ENCODE measurements at places on chromosomes 5 and 9. TPM values are rescaled to one million over a fixed set of nuclear protein-coding genes. Genes with fewer than 3 reads are reported as not detected.
A peak's percentile ranks its signal among the peaks of the same experiment; 100 is the strongest.

GRCh38 chr5:103461243-103461642 is 101.3 kb downstream of the NUDT12 start:
- DNase-seq, result peak; percentile 67

GRCh38 chr5:115565233-115565632 is 20.7 kb upstream of the FEM1C start:
- no peak for DNase-seq

GRCh38 chr9:105908069-105908468 is 213.7 kb downstream of the TMEM38B start:
- DNase-seq, result no peak

DNA sequence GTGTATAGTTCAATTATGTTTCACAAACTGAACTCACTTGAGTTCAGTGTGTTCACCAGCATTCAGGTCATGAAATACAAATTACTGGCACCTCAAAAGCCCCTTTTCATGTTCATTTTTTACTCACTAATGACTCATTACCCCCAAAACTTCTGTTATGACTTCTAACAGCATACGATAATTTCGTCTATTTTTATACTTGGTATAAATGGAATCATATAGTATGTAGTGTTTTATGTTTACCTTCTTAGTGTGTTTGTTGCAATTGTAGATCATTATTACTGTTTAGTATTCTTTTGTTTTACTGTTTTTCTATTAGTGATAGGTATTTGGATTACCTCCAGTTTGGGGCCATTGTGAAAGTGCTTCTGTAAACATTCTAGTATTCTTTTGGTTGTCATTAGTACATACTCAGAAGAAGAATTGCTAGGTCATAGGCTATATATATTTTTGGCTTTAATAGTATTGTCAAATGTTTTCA is 33.4 kb downstream of the DDX4 start:
- DNase-seq, result no peak

DNA sequence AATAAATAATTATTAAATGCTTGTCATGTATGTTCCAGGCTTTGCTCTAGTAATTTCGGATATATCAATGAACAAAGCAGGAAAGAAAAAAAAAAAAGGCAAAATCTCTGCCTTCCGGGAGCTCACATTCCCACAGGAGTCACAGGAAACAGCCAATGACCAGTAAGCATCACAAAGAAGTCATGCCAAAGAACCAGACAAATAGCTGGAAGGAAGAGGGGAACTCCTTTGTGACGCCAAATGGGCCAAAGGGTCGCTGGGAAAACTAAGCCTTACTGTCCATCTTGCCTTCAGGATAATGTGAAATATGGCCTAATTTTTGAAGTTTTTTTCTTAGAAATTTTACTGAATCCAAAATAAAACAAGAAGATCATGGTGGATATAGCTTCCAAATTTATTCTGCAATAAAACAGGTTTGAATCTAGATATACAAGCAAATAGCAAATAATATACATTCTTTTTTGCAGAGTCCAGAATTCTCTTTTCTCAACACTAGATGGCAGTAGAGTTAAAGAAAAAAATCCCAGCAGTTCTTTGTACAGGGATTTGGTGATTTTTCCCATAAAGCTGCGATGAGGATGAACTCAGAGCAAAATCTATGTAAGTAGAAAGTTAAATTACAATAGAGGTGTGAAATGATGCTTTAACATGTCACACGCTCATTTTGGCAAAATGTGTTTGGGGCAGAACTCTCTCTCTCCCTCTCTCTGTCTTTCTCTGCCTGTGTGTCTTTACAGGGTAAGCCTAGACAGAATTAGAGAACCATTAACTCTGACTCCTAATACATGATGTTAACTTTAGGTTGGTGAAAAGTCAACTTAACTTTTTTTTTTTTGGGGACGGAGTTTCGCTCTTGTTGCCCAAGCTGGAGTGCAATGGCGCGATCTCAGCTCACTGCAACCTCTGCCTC is 60.0 kb upstream of the TUT7 start:
- peak; percentile 71 for DNase-seq

DNA sequence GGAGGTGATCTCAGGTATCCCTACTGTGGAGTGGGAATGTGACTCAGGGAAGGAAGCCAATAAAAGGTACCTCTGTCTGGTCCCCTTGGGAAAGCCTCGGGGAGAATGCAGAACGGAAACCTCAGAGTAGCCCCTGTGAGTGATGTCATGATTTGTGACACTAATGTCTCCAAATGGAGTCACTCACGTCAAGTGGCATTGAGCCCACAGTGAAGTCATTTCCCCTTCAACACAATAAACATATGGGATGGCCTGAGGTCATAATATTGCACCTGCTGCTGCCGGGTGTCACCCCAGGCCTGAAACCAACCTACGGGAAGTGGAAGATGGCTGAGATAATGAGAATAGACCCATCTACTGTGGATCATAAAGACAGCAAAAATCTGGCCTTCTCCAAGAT is 75.9 kb upstream of the GOLM1 start:
- no peak for DNase-seq

DNA sequence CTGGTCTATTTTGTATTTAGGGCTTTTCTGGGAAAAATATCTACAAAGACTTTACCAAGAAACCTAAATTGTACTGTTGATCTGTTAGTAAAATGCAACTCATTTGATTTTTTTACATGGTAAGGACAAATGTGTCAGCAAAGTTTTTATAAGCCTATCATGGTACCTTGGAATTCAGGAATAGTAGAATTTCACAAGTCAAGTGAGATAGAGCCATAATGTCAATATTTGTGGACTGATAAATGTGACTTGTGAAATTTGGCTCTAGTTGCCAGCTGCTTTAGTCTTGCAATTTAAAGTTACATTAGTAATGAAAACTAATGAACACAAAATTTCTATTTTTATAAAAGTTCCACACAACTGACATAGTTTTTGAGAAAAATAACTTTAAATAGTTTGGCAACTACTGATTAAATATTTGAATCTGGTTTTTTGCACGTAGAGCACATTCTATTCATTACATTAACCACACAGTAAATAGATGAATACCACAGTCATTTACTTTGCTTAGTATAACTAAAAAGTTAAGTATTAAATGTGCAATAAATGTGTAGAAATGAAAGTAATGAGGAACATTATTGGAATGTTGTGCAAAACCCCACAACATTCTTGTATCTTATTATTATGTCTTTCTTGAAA is 41.2 kb upstream of the RIOK2 start:
- peak; percentile 9 for DNase-seq

DNA sequence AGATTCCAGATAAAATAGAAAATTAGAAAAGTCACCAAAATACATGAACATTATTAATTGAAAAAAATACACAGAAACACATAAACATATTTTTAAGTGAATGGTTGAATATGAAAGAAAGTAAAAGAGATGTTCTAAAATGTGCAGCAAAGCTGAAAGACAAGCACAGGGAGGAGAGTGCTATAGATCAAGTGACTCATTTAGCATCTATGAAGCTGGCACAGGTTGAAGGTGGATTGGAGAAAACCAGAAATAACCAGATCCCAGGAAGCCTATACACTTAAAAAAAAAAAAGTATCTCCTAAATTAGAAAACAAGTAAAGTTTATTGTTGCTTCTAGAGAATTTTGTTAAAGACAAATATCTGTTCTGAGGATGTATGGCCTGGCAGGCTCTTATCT is 338.9 kb downstream of the CDH12 start:
- DNase-seq, result no peak

GRCh38 chr5:172827841-172828240 is 6.2 kb upstream of the ERGIC1 start:
- DNase-seq, result no peak

GRCh38 chr5:1152156-1152555 is 40.3 kb upstream of the SLC12A7 start:
- no peak for DNase-seq

DNA sequence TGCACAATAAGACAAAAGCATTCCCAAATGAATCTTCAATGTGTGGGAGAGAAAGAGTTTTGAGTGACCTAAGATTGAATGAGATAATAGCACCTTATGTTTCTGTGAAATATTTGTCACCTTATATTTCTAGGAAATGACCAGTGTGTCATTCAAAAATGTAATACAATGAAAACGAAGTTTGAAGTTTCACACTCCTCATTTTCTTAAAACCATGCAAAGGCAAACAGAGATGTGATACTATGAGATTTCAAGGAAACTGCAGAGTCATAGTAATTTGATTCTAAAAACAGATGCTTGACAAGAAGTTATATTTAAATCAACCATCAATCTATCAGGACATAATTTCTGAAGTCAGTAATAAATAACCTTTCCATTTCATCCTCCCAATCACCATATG is 13.6 kb upstream of the ABCA1 start:
- no peak for DNase-seq

- DNase-seq, result no peak
Measured at GRCh38 chr5:10633271-10634049, 69.6 kb downstream of the ANKRD33B start.

- no peak for DNase-seq
Measured at GRCh38 chr9:76475686-76476085, 16.7 kb downstream of the GCNT1 start.

GRCh38 chr5:5576744-5577143 is 154.3 kb downstream of the ICE1 start:
- DNase-seq, result no peak

DNA sequence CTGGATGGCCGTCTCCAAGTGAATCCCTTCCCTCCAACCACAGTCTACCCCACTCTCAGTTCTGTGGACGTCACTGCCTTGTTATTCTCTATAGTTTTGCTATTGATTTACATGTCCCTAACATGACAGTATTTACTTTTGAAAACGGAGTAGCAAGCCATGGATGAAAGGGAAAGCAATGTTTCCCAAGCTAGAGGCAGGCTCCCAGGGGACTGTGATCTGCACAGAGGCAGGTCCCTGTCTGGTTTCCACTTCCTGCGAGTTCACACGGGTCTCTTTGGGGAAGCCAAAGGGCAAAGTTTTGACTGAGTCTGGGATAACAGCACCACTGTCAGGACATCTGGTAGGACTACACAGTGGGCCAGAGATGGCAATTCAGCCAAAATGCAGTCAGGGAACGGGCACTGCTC is 12.7 kb downstream of the C9orf153 start:
- DNase-seq, result no peak

DNA sequence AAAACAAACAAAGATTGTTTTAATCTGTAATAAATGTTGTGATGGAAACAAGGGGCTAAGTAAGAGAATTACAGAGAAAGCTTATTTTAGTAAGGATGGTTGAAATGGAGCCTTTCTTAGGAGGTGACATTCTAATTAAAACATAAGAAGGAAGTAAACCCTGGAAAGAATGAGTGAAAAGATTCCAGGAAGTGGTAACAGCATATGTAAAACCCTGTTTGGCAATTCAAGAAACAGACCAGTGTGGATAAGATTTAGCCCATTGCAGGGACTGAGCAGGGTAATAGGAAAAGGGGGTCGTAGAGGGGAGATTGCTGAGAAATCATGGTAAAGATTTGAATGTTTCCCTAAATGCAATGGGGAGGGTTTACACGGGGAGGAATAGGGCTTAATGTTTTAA is 21.6 kb upstream of the PIP5K1B start:
- DNase-seq, result no peak

GRCh38 chr9:100084128-100084453 is 14.7 kb downstream of the ERP44 start:
- no peak for DNase-seq

- no peak for DNase-seq
Measured at GRCh38 chr5:173298213-173298926, 29.8 kb downstream of the STC2 start.

- peak; percentile 2 for DNase-seq
Measured at GRCh38 chr9:85142968-85143367, 473.4 kb downstream of the NTRK2 start.

GRCh38 chr5:39266442-39266841 is 47.1 kb upstream of the FYB1 start:
- DNase-seq, result no peak

DNA sequence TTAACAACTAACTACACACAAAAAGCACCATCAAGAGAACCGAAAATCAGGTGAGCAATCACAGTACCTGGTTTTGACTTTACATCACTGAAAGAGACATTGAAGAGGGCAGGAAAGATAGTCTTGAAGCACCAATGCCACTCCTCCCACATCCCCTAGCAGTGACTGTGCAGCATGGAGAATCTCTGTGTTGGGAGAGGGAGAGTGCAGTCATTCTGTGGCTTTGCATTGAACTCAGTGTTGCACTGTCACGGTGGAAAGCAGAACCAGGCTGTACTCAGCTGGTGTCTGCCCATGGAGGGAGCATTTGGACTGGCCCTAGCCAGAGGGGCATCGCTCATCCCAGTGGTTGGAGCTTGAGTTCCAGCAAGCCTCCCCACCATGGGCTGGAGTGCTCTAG is 40.4 kb downstream of the C5 start:
- no peak for DNase-seq

GRCh38 chr5:42547141-42547540 is 123.9 kb downstream of the GHR start:
- DNase-seq, result peak; percentile 62

GRCh38 chr9:87725900-87726709 is at the start of gene CTSL:
Gene CTSL, plus strand, starts transcription at chr9:87726119. Its CDS starts 1,485 bp downstream, at chr9:87727604.
- DNase-seq, result peak; percentile 90

DNA sequence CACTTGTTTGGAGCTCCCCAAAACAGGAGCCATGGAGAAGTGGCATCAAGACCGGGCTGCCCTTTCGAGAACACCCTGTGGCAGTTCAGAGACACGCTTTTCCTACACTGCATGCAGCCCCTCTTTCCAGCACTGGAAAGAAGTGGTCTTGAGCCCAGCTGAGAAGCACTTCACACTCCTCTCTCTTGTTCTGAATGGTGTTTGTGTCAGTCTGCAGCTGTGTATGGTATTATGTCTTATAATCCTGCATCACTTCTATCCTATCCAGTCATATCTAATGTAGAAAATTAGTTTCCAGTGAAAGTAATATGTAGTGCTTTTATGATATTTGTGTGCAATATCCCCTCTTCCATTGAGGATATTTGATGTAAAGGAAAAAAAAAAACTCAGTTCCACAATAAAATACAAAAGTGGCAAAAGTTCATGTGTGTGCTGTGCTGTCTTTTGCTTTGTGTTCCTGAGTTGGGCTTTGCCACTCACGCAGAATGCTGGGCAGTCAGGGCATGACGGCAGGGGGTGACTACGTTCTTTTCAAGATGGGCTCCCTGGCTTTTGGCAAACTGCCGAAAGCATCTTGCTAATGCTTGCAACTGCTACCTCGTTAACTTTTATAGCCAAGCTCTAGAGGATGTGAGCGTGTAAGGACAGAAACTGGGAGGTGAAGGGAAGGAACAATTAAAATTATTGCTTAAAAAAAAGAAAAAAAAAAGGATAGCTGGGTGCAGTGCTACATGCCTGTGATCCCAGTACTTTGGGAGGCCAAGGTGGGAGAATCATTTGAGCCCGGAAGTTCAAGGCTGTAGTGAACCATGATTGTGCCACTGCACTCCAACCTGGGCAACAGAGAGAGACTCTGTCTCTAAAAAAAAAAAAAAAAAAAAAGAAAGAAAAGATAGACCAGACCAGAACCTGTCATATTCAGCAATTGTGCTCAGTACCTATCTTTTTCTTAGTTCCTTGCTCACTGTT is 102.2 kb downstream of the MAP1B start:
- no peak for DNase-seq

Gene SLC4A9
- not detected for total RNA-seq

Gene INSL4
- not detected for total RNA-seq

Gene CCDC152
- 3.4 TPM for total RNA-seq

Gene ADCY2
- total RNA-seq, result under 0.01 TPM

Gene TOR2A
- total RNA-seq, result 4.8 TPM

Gene C5orf63
- 4.0 TPM for total RNA-seq

Gene OR1Q1
- 0.81 TPM for total RNA-seq

Gene KIAA0825
- total RNA-seq, result 12.2 TPM

Gene IGFBPL1
- total RNA-seq, result not detected

Gene GHR
- total RNA-seq, result 4.3 TPM

Gene KIF12
- total RNA-seq, result not detected

Gene NME5
- 6.0 TPM for total RNA-seq

Gene ROPN1L
- total RNA-seq, result not detected

Gene PRSS3
- total RNA-seq, result 5.7 TPM

Gene OBP2B
- not detected for total RNA-seq

Gene PDE6A
- total RNA-seq, result not detected

Gene SV2C
- total RNA-seq, result 0.08 TPM
